Activated naive CD4-positive, alpha-beta T cell treated with anti-CD3 and anti-CD28 coated beads, Interleukin-2, amount 10 ng/mL, durations not matched to agents 7 days and 5 days (primary cell): ENCODE measurements at places on chromosomes 11 and 22.

GRCh38 chr11:72736452-72737069 lies 15.6 kb downstream of the ARAP1 start:
- peak; percentile 80 for DNase-seq

- DNase-seq, result no peak
Observed at GRCh38 chr11:96760306-96760705, 370.5 kb downstream of the JRKL start.

DNA sequence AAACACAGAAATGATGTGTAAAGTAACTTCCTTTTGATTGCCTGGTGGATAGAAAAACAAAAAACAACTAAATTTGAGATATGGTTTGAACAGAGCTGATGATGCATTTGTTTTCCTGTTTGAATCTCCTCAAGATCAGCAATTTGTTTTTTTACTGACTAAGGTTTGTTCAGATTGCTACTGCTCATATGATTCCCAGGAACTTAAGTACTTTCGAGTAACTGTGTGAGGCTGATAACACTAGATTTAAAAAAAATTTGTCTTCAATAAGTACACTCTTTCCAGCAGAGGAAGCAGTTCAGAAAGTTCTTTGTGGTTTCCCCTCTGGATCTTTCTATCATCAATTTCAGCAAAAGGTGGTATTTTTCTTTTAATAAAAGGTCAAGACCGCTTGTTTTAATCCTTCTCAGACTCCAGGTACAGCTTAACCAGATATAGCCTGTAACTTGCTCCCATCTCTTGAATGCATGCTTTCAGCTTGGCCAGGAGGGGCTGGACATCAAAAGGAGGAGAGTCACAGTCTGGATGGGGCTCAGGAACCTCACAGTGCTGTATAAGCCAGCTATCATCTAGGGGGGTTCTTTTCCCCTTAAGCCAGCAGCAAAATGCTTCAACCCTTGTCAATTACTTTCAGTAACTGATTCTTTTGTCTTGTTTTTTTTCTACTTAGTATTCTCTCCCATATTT lies 12.3 kb upstream of the MS4A6E start:
- DNase-seq, result no peak

DNA sequence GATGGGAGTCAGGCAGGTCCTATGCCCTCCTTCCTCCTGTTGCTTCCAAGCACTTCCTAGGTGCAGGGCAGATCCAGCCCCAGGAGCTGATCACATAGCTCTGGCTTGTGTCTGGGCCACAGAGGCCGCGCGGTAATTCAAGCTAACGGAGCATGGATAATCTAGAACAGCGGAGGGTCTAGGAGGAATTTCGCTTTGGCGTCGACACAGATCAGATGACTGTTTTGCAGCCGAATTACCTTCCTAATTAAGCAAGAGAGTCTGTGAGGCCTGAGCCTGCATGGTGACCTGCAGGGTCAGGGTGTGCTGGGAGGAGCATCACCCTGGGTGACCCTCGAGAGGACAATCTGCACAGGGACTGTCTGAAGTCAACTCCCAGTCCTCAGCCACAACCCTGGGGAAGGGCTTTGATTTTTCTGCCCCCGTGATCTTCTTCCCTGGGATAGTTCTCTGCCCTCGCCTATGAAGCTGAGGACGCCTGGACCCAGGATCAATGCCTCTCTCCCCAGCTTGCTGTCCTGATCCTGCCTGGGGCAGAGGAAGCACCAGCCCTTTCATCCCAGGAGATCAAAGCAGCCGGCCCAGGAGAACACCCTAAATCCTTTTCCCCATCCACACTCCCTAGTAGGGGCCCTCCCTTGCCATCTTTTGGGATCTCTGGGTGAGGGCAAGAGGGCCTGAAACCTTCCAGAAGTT lies 11.0 kb downstream of the NECTIN1 start:
- DNase-seq, result no peak
